ENCODE measurements at places on chromosomes 7 and 10. TPM values are rescaled to one million over a fixed set of nuclear protein-coding genes. Genes with fewer than 3 reads are reported as not detected.

Gene SKIDA1
- 0.62 TPM for polyA plus RNA-seq

DNA sequence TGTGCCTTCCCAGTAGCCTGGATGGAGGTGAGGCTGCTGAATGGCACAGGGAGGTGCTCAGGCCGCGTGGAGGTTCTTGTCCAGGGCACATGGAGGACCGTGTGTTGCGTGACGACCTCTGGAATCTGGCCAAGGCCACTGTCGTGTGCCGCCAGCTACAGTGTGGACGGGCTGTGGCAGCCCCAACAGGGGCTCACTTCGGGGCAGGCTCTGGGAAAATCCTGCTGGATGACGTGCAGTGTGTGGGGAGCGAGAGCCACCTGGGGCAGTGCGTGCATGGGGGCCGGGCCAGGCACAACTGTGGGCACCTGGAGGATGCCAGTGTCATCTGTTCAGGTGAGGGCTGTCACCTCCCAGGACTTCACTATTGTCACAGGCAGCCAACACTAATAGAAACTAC lies 50.2 kb upstream of the C10orf120 start:
- no peak for DNase-seq

DNA sequence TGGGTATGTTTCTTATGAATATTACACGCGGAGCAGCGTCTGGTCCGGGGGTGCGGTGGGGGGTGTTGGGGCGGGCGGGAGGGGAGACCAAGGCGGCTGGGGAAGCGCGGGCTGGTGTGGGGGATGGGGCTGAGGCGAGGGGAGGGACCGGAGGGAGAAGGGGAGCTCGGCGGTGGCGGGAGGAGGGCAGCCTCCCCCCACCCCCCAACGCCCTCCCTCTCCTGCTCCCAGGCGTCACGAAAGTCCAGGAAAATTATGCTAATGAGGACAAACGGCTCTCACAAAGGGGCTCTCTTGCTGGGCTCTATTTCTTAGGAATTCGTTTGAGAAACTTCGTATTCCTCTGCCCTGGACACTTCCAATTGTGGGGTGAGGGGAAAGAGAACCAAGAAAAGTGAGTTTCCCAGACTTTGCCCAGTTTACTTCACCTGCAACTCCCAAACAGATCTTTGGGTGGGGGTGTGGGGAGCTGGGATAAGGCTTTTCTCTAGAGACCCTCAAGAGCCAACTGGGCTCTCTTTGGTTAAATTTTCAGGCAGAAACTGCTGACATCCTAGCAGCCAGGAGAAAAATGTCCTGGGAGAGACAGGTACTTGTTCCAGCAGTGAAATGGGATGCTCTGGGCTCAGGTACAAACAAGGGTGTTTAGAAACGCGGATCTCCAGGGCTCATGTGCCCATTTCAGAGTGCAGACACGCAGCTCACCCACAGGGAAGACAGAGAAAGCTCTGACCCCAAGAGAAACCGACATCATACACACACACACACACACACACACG lies 11.7 kb upstream of the HOXA2 start:
- no peak for DNase-seq

DNA sequence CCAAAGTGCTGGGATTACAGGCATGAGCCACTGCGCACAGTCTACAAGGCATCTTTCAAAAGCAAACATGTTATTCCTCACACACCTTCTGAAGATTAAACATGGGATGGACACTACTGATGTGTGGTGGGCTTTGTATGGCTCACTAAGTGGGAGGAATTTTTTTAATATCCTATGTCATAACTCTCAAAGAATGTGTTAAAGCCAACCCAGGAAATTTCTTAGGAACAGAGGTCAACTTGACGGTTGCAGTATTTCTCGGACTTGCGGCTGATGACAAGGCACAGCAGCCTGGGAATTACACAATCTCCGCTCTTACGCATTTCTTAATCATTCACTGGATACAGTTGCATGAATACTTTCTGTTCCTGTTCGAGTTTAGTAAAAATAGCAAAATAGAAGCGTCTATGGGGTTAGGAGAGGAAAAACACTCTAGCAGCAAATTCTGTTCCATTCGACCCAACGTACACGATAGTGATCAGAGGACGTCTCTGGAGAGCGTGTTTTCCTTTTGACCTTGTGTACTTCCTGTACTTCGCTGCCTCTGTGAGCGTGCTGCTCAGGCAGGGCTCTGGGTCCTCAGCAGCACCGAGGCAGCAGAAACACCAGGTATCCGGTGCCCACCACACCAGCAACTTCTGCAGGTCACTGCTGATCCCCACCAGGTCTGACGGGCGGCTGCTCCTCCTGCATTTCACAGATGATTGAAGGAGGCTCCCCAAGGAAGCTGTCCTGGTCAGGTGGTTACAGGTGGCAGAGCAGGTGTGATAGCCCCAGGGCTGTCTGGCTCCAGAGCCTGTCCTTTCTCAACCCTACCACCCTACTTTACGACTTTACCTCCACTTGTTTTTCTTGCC lies 26.4 kb upstream of the SRGN start:
- DNase-seq, result peak; percentile 97
